ENCODE measurements at places on chromosomes 4 and X. TPM values are rescaled to one million over a fixed set of nuclear protein-coding genes. Genes with fewer than 3 reads are reported as not detected.

GRCh38 chr4:909821-910220 is 22.3 kb downstream of the GAK start:
- no peak for DNase-seq

DNA sequence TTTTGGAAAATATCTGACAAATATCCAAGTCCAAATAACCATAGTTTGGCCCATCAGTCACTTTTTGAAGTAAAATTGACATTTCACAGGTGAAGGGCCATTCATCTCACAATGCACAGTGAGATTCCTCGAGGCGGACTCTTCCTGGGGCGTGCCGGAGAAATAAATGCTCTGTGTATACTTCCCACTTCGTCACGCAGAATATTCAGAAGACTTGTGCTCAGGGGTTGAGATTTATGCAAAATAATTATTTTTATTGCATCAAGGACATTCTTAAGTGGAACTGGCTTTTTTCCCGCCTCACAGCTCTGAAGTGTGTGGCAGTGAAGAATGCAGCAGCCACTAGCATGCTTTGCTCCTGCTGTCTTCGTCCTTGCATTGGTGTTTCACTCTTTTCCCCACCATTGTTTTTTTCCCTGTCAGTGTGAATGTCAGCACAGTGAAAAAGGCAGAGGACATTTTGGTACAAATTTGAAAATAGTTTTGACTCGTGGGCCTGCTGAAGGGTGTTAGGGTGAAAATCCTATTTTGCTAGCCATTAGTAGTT is 70.6 kb downstream of the FAM193A start:
- DNase-seq: no peak

GRCh38 chrX:298993-299392 is 17.8 kb downstream of the PLCXD1 start:
- DNase-seq: no peak

KLHL4 gene
- 27.6 TPM for total RNA-seq

FAM120C gene
- 12.1 TPM for total RNA-seq

- no peak for DNase-seq
Observed at GRCh38 chr4:138901177-138901576, 114.4 kb upstream of the NOCT start.

ZNF732 gene
- total RNA-seq: not detected

DNA sequence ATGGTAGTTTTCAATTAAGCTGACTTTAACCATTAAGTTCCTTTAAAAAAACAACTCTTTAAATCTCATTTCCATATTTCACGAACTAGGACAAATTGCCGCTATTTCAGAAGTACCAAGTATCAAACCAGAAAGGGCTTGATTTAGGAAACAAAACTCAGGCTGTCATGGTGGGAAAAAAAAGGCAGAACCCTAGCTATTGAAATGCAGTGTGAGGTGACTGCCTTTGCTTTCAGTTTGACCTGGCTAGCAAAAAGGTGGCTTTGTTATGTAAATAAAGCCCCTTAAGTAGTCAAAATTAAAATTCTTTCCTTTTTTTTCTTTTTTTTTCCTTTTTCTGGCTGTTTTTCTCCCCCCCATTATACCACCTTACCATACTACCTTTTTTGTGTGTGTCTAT is 40.6 kb upstream of the CYP2U1 start:
- DNase-seq: no peak

DNA sequence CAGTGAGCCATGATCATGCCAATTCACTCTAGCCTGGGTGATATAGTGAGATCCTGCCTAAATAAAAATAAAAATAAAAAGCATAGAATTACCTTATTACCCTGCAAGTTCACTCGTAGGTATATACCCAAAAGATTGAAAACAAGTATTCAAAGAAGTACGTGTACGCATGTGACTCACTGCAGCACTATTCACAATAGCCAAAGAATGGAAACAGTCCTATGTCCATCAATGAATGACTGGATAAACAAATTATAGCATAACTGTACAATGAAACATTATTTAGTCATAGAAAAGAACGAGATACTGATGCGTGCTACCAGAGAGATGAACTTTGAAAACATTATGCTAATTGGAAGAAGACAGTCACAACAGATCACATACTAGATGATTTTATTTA is 204.6 kb upstream of the DIAPH2 start:
- no peak for DNase-seq

GRCh38 chrX:47878198-47878597 is 41.5 kb downstream of the ZNF81 start:
- DNase-seq: no peak

- DNase-seq: no peak
Observed at GRCh38 chr4:80360900-80361299, 25.4 kb downstream of the CFAP299 start.

TLR7 gene
- not detected for total RNA-seq

GRCh38 chrX:150099316-150099715 is 161.0 kb upstream of the EOLA2 start:
- DNase-seq: no peak

- DNase-seq: no peak
Observed at GRCh38 chrX:16826207-16826606, 39.9 kb downstream of the TXLNG start.

PDGFRA gene
- 0.15 TPM for total RNA-seq

- DNase-seq: no peak
Observed at GRCh38 chr4:56863441-56864139, 42.1 kb upstream of the SPINK2 start.

PCDH18 gene
- total RNA-seq: 10.8 TPM

MID1 gene
- 32.4 TPM for total RNA-seq

DNA sequence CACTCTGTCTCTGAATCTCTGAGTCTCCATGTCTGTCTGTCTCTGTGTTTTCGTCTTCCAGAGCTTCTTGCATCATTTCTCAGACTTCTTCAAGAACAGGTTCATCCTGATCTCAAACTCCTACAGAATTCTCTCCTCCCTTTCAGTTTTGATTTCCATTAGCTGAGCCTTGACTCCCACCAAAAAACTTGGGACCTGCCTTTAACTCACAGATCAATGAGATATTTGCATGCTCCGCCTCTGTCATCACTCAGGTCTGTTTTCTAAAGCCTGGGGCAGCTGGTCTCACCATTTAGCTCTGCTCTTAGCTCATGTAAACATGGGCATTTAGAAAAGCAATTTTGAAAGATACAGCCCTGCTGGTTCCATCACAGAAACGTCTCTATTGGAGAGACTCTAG is 8.6 kb downstream of the DAPP1 start:
- no peak for DNase-seq

DNA sequence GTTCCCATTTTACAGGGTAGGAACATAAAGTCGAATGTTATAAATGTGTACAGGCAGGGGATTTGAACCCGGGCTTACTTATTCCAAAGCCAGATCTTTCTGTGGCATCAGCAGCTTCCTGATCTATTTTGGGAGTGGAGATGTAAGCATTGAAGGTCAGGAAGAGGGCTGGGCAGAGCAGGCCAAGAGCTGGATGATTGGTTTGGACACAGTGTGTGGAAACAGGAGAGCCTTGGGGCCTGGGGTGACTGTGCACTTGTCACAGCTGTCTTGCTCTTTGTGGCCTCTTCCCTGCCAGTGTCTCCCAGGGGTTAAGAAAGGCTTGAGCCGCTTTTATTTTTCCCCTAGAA is 127.9 kb upstream of the ENPP6 start:
- no peak for DNase-seq

RHOXF2B gene
- 0.10 TPM for total RNA-seq

DNA sequence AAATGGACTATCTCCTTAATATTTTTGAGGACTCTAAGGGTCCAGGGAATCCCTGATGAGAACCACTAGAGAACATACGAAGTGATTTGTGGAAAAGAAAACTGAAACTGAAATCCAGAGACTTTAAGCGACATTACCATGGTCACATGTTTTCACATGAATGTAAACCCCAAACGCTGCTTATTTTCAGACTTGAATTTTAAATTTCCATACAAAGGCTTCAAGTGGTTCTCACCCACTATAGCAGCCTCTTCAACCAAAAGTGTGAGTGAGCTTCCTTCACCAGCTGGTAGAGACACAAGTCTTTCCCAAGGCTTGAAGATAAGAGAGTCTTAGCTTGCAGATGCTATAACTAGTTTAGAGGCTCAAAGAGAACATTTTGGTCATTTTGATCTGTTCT is 232.7 kb downstream of the MGST2 start:
- DNase-seq: no peak

DNA sequence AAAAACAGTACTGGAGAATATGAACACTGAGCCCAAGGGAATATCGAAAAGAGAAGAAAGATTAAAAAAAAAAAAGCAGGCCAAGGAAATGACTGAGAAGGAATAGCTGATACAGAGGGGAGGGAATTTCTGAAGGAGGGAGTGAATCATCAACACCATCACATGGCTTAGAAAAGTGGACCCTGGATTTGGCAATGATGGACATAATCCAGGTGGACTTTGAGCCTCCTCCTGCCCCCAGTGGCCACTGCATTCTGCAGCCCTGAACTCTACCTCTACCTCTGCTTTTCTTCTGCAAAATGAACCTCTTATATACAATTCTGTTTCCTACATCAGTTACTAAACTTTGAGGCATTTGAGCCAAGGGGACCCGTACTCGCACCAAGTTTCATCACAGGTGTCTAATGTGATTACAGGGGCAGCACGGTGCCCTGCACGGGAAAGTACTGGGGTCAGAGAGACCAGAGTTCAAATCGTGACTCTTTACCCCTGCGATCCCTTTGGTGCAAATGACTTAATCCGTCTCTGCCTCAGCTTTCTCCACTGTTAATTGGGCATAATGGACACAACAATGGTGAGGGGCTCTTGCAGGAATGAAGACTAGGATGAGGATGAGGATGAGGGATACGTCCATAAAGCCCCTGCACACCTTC is 1.1 kb downstream of the OCIAD2 start:
- no peak for DNase-seq

CSAG3 gene
- total RNA-seq: 0.26 TPM

WWC2 gene
- 80.3 TPM for total RNA-seq

DNA sequence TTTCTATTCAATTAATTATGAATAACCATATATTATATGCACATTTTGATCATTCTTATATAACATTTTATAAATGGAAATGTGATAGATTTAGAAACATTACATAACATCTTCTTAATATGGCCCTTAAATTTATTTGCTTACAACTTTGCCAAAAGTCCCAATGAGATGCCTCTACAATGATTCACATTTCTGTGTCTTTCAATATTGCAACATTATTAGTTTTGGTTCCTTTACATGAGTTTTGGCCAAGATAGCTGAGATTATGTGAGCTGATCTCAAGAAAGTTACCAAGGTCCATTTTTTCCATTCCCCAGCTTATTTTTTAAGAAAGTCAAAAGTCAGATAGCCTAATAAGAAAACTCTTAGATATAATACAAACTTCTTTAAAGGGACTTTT is 361.2 kb downstream of the PCDH7 start:
- no peak for DNase-seq

CTAG1A gene
- not detected for total RNA-seq

DNA sequence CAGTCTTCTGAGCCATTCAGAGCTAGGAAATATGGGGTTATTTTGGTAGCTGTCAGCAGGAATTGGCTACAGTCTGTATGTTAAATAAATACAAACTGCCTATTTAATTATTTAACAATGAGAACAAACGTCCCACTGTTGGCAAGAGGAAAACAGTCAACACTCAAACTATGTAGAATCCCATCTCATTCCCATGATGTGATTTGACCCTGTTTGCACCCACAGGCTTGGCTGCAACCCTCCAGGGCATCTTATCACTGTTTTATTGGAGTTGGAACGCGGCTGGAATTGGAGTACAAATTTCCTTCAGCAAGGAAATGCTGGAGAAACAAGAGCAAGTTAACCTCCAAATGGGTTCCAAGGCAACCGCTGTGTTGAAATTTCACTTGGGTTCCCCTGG is 124.0 kb downstream of the KIT start:
- no peak for DNase-seq

DNA sequence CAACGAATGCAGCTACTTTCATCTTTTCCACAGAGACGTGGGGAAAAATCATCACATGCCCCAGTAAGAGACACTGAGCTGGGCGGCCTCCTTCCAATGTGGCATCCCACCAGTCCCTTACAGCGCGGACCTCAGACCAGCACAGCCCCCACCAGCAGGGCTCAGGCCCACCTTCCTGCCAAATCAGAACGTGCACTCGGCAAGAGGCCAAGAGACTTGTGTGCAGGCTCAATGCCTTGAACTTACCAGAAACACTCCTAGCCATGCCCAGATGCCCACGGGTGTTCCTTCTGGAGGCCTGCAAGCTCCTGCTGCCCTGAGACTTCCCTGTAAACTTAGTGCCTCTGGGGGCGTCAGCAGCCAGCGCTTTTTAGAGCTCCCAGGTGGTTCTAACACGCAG is 31.2 kb downstream of the WDR1 start:
- no peak for DNase-seq

GRCh38 chr4:22338796-22339195 is 177.1 kb downstream of the ADGRA3 start:
- DNase-seq: no peak

DNA sequence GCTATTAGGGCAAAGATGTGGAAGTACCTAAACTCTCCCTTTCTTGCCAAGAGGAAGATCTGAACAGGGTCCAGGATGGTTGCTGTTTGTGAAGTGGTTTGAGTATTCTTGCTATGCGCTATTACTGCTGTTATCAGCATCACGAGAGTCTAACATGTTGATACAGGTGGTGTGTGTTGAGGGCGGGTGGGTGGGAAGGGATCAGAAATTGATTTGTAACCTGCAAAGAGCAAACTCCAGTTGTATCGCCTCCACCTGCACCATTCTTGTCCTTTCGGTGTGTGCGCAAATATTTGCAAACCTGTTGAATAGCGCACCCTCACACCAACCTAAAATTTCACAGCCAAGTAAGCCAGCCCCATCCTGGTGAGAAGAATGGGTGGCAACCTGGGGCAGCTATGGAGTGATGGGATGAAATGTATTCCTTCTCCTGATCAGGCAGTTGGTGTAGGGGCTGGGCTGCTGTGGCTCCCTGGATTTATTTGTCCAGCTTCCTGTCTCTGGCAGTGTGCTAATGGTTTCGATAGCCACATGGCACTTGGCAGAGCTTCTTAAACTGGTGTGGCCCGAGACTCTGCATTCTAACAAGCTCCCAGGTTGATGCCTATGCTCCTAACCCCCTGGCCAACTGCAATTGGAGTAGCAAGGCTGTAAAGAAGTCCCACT is 102.6 kb upstream of the SCML1 start:
- no peak for DNase-seq

- DNase-seq: no peak
Observed at GRCh38 chr4:151260526-151260925, 16.4 kb upstream of the PRSS48 start.

DNA sequence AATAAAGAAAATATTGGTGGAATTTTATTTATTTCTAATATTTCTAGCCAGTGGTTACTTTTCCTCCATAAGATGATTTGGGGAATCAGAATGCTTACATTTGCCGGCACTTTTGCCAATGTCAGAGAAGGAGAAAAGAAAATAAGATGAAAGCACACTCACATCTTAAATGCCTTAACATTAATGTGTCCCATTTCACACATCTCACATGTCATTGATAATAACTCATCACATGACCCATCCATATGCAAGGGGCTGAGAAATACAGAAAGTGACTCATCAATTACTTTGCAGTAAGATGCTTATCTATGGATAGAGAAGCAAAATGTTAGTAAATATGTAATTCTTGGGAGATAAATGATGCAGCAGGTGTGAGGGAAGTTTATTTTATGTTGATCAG is 1531.0 kb downstream of the PCDH7 start:
- DNase-seq: no peak

All from Panc1 (cell line).